Activated gamma-delta T cell treated with Interleukin-2 at 50 U/mL for 16 hours (primary cell): ENCODE measurements at places on chromosomes 2 and 18.
A peak's percentile ranks its signal among the peaks of the same experiment; 100 is the strongest.

DNA sequence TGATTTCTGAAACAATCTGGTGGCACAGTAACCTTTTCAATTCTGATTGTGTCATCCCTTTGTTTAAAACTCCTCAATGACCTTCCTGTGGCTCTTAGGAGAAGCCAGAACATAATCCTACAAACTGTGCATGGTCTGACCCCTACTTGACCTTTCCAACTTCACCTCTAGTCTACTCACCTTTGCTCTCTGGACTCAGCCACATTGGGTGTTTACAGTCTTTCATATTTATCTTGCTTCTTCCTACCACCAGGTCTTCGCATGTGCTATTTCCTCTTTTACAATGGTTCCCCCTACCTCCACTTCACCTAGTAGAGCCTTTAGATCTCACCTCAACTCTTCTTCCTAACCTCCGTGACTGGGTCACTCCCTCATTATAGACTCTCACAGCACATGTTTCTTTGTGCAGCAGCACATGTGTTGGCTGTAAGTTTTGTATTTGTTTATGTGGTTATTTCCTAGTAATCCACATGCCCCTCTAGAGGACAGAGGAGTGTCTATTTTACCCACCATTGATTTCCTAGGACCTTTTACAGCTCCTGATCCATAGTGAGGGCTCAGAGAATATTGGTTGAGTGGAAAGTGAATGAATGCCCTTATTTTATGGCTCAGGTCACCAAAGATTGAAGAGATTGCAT lies 320.8 kb upstream of the MEIS1 start:
- no peak for DNase-seq

DNA sequence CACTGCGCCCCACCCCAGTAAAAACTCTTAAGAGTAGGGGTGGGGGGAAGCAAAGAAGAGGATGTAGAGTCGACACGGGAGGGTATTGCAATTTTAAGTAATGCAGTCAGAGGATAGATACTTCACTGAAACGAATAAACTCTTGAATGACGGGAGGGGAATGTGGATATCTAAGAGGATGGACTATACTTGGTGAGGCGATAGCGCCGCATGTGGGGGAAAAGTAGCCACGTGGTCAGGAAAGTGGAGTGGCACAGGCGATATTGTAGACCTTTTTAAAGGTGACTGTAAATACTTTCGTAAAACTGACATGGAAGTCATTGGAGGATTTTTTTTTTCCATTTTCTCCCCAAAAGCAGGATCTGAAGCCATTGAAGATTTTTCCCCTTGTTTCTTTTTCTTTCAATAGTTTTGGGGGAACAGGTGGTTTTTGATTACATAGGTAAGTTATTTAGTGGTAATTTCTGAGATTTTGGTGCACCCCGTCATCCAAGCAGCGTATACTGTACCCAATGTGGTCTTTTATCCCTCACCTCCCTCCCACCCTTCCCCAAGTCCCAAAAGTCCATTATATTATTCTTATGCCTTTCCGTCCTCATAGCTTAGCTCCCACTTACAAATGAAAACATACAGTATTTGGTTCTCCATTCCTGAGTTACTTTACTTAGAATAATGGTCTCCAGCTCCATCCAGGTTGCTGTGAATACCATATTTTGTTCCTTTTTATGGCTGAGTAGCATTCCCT lies 13.8 kb downstream of the CLK1 start:
- DNase-seq = no peak

DNA sequence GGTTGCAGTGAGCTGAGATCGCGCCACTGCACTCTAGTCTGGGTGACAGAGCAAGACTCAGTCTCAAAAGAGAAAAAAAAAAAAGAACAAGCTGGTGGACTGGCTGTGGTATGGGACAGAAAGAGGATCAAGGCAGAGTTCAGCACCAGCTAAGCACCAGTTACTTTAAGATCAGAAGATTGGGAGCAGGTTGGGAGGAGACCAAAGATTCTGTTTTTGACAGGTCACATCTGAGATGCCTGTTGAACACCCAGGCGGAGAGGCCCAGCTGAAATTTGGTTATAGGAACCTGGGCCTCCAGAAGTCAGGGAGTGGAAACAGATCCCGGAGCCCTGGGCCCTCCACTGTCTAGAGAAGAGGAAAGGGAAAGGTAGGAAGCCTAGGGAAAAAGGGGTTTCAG lies 53.2 kb upstream of the POMC start:
- DNase-seq = no peak

DNA sequence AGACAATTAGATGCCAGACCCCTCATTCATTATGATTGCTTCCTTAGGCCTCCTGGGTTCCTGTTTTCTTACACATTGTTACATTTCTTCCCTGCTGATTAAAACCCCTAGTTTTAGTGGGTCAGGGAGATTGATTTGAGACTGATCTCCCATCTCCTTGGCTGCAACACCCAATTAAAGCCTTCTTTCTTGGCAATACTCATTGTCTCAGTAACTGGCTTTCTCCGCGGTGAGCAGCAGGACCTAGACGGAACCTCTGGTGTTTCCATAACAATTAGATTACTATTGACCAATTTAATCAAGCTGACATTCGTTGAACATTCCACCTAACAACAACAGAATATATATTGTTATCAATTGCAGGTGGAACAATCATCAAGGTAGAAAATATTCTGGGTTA lies 1676.4 kb upstream of the SLC39A10 start:
- DNase-seq = no peak

- DNase-seq = no peak
These were observed 178.6 kb upstream of the VWC2L start for GRCh38 chr2:214232271-214232670.

GRCh38 chr2:152475982-152476381 lies 141.0 kb downstream of the FMNL2 start:
- no peak for DNase-seq

DNA sequence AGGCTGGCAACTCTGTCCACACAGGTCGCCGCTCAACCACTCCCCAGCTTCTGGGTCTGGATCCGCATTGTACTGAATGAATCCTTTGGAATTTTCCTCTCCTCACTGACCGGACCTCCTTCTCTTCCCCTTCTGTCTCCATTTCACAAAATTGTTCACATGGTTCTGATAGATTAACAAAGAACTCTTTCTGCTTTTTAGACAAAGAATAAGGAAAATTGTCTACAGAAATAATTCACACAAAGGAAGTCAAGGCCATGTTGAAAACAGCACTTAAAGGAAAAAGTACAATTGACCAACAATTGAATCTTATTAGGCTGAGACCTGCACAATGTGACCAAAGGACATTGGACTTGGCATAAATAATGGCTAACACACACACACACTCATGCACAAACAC lies 73.6 kb upstream of the GLI2 start:
- DNase-seq = no peak

GRCh38 chr18:36829362-36830157 lies 633 bp downstream of the KIAA1328 start:
- no peak for DNase-seq

GRCh38 chr2:25274868-25275574 lies 66.7 kb downstream of the DNMT3A start:
- DNase-seq = peak; percentile 62

GRCh38 chr2:127661072-127661649 lies 14.2 kb downstream of the LIMS2 start:
- DNase-seq = no peak

DNA sequence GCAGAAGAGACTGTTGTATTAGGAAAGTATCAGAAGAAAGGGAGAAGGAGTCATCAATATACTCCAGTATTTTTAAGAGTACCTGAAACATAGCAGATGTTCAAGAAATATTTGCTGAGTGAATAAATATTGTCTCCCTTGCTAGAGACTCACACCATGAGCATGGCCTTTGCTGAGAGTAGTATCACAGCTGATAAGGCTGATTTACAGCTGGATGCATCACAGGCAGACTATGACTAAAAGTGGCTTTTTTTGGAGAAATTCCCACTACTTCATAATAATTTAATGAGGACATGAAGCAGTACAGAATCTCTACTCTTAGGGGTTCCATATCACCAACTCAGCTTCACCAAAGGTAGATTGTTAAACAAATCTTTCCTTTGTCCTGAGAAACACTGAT lies 373.3 kb downstream of the RBM43 start:
- no peak for DNase-seq

- DNase-seq = no peak
These were observed 14.6 kb downstream of the BIN1 start for GRCh38 chr2:127092306-127092705.

GRCh38 chr2:98876741-98877140 lies 59.3 kb downstream of the CRACDL start:
- DNase-seq = no peak

DNA sequence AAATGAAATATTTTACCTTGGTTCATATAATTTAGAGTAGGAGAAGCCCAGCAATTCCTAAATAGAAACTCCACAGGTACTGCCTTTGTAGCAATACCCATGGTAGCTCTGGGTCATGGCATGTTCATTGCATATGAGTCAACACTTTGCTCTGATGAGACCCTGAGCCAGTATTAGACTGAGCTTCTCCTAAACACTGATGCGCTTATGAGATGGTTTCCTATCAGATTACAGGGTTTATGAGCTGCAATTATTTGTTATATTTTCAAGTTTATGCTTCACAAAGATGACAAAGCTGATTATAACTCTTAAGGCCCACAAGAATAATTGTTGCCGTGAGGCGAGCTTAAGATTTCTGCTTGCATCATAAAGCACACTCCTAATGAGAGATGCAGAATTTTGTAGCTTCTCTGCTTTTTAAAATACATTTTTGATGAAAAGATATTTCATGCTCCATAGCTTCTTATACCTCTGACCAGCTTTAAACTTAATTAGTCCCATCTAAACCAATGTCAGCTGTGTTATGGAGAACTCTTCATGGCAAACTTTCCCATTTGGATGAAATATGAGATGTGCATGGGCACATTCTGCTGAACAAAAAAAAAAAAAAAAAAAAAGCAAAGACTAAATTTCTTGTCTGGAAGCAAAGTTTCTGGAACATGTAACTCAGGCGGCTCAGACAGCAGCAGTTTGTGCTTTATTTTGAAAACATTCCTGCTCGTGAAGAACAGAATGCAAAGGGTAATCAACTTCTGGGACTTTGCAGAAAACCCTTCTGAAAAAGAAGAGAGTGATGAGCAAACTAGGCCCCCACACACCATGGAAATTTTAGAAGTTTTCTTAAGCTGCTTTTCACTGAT lies 162.6 kb downstream of the KCNE4 start:
- DNase-seq = no peak

DNA sequence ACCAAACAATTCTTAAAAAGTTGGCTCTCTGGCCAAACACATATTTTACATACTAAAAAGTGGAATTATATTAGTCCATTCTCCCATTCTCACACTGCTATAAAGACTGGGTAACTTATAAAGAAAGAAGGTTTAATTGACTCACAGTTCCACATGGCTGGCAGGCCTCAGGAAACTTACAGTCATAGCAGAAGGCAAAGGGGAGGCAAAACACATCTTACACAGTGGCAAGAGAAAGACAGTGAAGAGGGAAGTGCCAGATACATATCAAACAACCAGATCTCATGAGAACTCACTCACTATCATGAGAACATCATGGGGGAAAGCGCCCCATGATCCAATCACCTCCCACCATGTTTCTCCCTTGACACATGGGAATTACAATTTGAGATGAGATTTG lies 42.6 kb downstream of the EDAR start:
- no peak for DNase-seq

DNA sequence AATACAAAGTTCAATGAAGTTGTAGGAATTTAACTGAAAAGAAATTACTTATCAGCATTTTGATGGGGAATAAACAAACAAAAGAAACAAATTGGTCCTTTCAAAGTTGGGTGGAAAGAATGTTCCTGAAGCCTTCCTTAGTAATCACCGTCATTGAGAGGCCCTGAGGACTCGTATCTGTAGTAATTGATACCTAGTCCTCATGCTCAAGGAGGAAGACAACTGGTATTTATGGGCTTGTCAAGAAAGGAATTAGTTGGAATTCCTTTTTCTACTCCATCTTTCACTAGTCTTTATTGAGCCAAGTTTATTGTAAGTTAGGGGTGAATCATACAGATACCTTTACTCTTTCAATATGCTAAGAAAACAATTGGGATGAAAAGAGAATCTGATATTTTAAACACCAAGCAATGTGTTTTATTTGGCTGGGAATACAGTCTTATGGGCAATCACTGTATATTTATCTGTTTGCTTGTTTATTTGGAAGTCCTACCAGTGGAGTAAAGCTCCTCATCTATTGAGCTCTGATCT lies 324.8 kb downstream of the ARHGAP15 start:
- no peak for DNase-seq

GRCh38 chr2:233204286-233204936 lies 47.1 kb upstream of the ATG16L1 start:
- DNase-seq = no peak

- no peak for DNase-seq
These were observed 56.9 kb upstream of the PELI1 start for GRCh38 chr2:64201151-64201550.

DNA sequence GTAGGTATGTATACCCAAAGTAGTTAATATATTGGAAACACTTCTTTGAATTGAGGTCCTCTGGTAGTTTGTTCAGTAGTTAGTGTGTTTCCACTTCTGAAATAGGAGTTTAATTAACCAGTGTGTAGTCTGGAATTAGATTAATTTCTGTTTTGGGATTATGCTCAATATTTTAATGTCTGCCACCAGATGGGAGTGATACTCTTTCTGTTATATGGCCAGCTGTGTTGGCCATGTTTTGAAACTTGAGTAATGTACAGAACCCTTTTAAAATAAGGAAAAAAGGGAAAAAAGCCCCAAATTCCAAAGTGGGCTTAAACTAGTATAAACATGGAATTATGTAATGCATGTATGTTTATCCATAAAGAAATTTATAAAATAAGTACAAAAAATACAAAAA lies 147.7 kb downstream of the CTNNA2 start:
- DNase-seq = no peak

- DNase-seq = no peak
These were observed 176.2 kb downstream of the RDH14 start for GRCh38 chr2:18384242-18384641.

DNA sequence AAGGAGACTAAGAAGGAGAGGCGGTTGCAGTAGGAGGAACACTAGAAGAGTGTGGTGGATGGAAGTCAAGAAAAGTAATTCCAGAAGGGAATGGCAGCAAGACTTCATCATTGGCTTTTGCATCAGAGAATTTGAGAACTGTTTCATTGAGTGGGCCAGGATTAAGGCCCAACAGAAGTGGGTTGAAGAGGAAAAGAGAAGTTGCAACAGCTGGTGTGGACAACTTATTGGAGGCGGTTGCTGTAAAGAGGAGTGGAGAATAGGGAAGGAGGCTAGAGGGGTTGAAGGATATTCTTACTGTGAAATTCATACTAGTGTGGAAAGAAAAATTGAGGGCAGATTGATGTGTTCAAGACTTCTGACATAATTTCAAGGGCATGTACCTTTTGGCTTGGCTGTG lies 168.7 kb upstream of the FN1 start:
- DNase-seq = no peak

GRCh38 chr2:191907091-191907490 lies 60.2 kb upstream of the CAVIN2 start:
- DNase-seq = no peak

DNA sequence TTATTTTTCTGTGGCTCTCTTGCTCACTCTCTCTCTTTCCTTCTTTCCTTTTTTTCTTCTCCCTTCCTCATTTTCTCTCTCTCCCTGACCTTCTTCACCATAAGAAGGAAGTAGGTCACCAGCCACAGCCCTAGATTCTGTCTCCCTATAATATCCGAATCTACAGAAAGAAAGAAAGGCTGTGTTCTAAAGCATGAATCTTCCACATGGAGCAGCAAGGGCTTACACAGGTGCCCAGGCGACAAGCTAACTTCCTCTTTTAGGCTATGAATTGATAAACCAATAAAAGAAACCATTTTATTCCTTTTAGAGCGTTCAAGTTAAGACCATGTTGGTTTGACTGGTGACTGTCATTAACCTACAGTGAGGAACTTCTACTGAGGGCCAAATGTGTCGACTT lies 49.3 kb downstream of the CACNB4 start:
- no peak for DNase-seq

- DNase-seq = no peak
These were observed 10.5 kb downstream of the NAPG start for GRCh38 chr18:10536280-10536679.
